Dermis blood vessel endothelial cell (primary cell): ENCODE measurements at places on chromosomes 16 and 17. TPM values are rescaled to one million over a fixed set of nuclear protein-coding genes. Genes with fewer than 3 reads are reported as not detected.

DNA sequence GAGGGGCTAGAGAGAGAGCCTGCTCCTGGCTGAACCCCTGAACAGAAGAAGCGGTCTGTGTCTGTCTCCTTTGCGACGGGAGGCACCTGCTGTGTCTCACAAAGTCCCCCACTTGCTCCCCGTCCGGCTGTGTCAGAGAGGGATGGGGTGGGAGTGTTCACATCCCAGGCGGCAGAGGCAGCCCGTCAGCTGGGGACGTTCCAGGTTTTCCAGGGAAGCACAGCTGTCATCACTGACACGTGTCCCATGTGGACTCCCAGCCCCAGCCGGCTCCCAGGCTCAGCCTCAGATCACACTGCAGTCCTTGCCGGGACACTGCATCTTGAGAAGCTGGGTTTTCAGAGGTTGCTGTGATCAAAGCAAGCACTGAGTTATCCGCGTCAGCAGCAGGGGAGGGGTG, 1.6 kb downstream of the TELO2 start:
- no peak for DNase-seq

- no peak for DNase-seq
These were observed 177.5 kb downstream of the VPS53 start for GRCh38 chr17:537133-537532.

GRCh38 chr17:36937959-36938565, 787 bp downstream of the LHX1 start:
- peak; percentile 48 for DNase-seq

DNA sequence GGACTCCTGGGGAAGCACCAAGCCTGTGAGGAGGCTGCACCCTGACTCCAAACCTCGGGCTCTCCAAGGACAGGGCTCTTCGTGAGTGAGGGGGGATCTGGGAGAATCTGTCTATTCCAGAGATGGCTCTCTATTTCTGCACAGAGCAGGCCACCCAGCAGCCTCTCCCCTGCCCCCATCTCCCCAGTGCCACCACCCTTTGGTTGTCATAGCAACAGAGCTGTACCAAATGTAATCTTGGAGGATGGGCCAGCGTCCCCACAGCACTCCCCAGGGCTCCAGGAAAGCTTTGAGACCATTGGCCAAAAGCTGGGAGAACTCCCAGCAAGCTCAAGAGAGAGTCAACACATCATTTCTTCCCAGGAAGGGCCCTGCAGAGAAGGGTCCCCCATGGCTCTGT, 49.3 kb downstream of the ABCC12 start:
- DNase-seq: no peak

TSR1 gene
- 44.8 and 56.3 TPM in 2 replicates for total RNA-seq

DNA sequence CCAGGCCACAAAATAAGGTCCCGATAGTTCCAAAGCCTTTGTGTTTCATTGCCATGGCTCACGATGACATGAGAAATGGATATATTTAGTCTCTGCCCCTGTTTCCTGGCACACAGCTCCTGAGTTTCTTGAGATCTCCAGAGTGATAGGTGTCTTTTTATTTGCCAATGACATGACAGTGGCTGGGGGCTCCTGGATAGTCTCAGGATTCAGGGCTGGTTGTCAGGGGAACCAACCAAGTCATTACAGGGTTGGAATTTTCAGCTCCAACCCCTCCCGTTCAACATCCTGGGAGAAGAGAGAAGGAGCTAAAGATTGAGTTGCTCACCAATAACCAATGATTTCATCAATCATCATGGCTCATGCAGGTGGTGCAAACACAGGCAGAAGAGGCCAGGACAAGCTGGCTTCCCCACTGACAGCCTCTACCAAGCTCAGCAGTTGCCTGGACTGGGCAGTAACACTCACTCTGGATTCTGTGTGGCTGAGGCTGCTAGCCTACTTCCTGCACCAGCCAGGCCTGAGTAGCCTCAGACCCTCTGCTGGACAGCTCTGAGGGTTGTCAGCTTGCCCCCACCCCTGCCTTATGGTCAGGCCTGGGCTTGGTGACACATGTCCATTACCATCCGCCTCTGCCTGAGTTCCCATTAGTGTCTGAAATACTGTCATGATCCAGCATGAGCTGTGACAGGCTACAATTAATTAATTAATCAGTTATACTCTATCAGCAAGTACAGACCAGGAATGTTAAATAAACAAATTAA, 534.4 kb upstream of the CDH5 start:
- no peak for DNase-seq

RHBDL1 gene
- total RNA-seq: 0.05 and 0.51 TPM in 2 replicates

DNA sequence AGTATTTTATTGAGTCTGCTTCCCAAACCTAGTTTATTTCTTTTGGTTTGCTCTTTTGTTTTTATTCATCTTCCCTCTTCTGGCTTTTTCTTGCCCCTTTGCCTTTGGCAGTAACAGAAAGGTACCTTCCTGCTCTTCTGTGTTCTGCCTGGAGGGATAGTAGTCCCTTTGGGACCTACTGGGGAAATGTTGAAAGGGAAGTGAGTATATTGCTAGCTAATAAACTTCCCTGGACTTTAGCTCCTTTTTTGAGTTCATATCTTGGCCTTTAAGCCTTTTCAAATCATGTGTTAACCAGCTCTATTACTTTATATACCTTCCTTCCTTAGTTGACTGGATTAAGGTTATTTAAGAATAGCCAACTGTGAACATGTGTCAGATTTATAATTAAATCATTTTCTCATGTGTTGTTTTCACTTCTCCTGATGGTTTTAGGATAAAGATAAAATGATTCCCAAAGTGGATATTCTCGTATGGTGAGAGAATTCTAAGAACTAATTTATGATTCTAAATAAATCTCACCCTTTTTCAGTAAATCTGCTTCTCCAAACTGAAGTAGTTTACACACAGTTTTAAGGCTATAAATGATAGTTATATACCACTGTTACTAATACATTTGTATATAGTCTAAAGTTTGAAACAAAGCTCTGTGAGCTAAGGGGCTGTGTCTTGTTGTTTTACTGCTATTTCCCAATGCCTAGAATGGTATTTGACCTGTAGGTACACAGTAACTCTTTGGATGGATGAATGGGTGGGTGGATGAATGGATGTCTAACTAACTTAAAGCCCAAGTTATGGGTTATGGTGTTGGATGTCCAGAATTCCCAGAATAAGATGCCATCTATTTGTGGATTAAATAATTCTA, 45.7 kb downstream of the OMG start:
- no peak for DNase-seq
